Upper lobe of left lung (tissue), 6 donors: ENCODE measurements at places on chromosomes 11 and 22. TPM values are rescaled to one million over a fixed set of nuclear protein-coding genes. Genes with fewer than 3 reads are reported as not detected.

RFPL1 gene
- total RNA-seq, result not detected

SNX19 gene
- total RNA-seq, result 112 TPM

CAVIN3 gene
- 124 TPM for total RNA-seq

KMT2A gene
- 50.4 TPM for total RNA-seq

ENDOD1 gene
- 37.3 TPM for total RNA-seq
